ENCODE measurements at places on chromosomes 3 and 15.

GRCh38 chr15:89778861-89779260 lies 2.7 kb downstream of the MESP2 start:
- no peak for DNase-seq

DNA sequence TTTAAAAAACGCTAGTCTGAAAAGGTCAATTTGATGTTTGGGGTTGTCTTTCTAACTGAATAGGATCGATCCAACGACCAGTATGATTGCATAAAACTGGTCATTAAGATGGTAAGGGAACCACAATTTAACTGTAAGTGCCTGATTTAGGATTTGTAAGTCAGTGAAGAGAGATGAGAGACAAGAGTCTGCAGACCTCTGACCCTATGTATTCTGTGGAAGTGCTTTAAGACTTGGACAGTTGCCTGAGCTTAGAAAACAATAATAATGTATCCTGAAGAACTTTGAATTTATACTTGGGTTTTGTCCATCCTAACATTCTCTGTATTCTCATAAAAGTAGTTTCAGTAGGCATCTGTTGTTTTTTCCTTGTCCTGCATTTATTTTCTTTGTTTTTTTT lies 221.4 kb upstream of the SUCLG2 start:
- DNase-seq, result no peak

- no peak for DNase-seq
These were observed 86.5 kb downstream of the MB21D2 start for GRCh38 chr3:192831111-192831644.

- DNase-seq, result no peak
These were observed 101.1 kb downstream of the DLG1 start for GRCh38 chr3:197197334-197197733.

DNA sequence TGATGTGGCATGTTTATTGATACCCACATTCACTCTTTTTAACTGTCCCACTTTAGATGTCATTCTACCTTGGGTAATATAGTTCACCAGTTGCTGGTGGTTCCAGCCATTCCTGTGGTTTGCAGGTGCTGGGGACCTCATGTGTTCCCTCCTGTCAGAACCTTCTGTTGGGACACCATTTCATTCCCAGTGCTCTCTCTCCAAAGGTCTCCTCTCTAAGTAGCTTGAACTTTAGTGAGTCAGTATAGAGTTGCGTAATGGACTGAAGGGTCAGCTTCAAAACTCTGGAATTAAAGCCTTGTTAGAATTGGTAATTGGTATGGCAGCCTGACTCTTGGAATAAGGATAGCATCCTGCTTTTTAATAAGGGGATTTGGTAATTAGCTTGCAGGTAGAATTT lies 108.5 kb downstream of the PLCL2 start:
- no peak for DNase-seq

GRCh38 chr3:33202711-33203457 lies 15.7 kb downstream of the SUSD5 start:
- no peak for DNase-seq

DNA sequence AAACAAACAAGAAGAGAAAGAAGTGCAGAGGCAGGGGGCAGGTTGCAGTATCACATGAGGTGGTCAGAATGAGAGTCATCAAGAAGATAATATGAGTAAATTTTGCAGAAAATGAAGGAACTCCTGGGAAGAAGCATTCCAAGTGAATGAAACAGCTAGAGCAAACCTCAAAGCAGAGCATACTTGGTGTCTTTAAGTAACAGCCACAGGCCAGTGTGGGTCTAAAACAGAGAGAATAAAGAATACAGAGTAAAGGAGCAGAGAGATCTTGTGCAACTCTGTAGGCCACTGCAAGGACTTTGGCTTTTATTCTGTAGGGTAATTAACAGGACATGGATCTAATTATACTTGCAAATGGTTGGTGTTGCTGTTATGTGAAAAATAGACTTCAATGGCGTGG lies 81.3 kb downstream of the STAC start:
- DNase-seq, result no peak

DNA sequence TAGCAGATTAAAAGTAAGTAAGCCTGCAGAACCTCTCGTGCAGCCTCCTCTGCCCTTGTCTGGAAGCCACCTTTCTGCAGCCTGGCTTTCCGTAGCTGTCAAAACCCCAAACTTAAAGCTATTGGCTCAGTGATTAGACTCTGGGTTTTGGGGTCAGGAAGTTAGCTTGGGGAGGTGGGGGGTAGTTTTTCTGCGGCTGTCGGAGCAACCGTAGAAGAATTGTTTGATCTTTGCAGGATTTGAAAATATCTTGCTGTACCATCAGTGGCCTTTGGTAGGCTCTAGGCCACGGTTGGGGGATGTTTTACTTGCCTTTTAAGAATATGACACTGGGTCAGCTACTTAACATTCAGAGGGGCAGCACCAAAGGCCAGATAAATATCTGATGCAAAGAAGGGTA lies 88.4 kb upstream of the RASGRP1 start:
- no peak for DNase-seq

DNA sequence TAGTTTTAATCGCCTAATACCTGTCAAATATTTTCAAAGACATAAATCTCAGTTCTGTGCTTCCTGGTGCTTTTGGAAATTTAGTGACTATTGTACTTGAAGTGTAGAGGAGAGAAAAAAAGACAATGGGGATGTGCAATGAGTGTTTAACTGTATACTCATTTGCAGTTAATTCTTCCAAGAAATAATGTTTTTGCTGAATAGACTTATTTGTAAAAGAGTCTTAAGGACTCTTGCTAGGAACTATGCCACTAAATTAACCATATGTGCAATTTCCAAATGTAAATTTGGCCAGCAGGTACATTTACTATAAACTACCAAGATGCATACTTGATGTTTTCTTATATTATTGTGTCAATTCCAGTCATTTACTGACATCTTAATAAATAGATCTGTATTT lies 2.0 kb downstream of the CHMP2B start:
- no peak for DNase-seq

DNA sequence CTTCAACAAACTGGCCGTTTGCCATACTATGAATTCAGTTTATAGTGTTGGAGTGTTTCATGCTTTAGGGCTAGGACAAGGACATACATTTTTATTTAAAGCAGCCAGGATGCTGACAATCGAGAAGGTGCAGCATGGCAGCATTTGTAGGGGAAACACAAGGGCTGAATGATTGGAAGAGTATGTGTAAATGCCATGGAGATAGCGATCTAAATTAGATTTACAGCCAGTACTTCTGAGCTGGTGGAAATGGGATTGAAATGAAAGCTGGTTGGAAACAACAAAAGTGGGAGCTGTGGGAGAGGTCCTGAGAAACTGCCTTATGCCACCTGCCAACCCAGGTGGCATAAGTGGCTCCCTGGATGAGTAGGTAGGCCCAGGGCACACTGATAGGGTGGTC lies 209.9 kb upstream of the MRPL3 start:
- no peak for DNase-seq

GRCh38 chr3:13404626-13405452 lies 15.3 kb downstream of the NUP210 start:
- DNase-seq, result no peak

DNA sequence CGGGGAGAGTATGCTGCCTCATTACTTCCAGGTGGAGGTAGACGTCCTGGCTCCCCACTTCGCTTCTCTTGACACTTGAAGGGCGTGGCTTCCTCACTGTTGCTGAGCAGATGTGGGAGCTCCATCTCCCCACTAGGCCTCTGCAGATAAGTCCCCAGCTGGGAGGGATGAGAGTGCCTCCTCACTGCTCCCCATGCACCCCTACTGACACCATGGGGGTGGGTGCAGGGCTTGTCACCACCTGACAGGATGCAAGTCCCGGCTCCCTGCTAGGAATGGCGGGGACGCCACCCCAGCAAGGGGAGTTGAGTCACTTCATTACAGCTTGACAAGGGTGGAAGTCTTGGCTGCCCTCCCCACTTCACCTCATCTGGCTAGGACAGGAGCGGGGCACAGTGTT lies 36.8 kb upstream of the ATG7 start:
- DNase-seq, result no peak

- no peak for DNase-seq
These were observed 14.9 kb downstream of the TRH start for GRCh38 chr3:129989414-129989813.

DNA sequence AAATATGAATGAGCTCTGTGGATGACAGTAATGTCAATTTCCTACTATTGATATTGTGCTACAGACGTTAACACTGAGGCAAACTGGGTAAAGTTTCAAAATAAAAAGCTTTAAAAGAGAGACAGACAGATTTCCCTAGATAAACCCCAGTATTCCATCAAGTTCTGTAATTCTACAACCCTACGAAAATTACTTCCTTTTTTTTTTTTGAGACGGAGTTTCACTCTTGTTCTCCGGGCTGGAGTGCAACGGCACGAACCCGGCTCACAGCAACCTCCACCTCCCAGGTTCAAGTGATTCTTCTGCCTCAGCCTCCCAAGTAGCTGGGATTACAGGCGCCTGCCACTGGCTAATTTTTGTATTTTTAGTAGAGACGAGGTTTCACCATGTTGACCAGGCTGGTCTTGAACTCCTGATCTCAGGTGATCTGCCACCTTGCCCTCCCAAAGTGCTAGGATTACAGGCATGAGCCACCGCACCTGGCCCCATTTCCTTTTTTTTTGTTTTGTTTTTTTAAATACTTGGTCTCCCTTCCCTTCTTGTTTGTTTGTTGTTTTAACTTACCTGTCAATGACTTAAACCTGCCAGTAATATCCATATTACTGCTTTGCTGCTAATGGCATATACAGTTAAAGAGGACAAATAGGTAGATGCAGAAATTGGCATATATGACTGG lies 57.2 kb downstream of the CBLB start:
- no peak for DNase-seq

- no peak for DNase-seq
These were observed 760.4 kb downstream of the ZPLD1 start for GRCh38 chr3:103195216-103195615.

GRCh38 chr3:177961784-177962183 lies 574.5 kb upstream of the KCNMB2 start:
- no peak for DNase-seq
